Muscle of back (tissue), 13 donors: ENCODE measurements at places on chromosomes 11 and 22. TPM values are rescaled to one million over a fixed set of nuclear protein-coding genes. Genes with fewer than 3 reads are reported as not detected.
A peak's percentile ranks its signal among the peaks of the same experiment; 100 is the strongest.

GRCh38 chr11:108985945-108986279 lies 321.0 kb downstream of the DDX10 start:
- no peak for DNase-seq

- no peak for DNase-seq
Observed at GRCh38 chr11:41950470-41951143, 491.2 kb upstream of the LRRC4C start.

GRCh38 chr11:34565417-34566207 lies 52.0 kb upstream of the ELF5 start:
- DNase-seq = no peak

GRCh38 chr11:111521135-111521534 lies 6.6 kb downstream of the HOATZ start:
- no peak for DNase-seq

GRCh38 chr11:61855939-61856680 lies 28.0 kb downstream of the FADS2 start:
- no peak for DNase-seq

- DNase-seq = peak; percentile 84
Observed at GRCh38 chr11:122816761-122817520, 21.4 kb upstream of the CRTAM start.

DNA sequence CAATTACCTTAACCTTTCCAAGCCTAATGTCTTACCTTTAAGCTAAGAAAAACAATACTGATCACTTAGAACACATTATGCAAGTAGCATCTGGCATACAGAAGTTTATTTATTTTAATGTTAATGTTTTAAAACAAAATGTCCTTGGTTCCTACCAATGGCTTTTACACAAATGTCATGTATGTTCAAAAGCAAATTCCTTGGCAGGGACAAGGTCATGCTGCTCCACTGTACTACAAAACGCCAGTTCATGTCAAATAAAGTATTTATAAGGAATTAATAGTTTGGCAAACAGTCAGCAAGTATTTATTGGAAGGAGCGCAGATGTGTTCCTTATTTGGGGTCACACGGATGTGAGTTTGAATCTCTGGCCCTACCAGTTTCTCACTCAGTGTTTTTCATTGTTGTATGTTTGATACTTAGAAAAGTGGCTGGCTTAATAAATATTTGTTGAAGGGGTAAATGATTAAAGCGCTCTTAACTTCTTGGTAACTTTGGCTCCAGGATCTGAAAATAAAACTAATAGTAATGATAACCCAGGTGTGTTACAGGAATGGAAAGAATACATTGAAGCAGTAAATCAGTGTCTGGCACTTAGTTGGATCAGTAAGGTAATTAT lies 18.6 kb downstream of the DDI1 start:
- DNase-seq = no peak

DNA sequence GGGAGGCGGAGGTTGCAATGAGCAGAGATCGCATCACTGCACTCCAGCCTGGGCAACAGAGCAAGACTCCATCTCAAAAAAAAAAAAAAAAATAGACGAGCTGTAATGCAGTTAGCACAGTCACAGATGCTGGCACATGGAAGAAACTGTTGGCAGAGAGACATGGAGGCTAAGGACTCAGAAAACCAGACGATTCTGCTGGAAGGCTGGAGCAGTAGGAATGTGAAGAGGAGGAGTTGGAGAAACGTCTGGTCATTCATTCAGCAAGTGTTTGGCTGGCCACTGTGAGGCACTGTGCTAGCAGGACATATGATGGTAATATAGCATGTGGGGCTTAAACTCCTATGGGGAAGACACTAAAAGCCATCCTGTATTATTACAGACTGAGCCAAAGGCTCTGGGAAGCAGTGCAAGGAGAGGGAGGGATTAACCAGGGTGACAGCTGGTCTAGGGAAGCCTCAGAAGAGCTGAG lies 5.0 kb downstream of the UQCR10 start:
- DNase-seq = peak; percentile 27

DNA sequence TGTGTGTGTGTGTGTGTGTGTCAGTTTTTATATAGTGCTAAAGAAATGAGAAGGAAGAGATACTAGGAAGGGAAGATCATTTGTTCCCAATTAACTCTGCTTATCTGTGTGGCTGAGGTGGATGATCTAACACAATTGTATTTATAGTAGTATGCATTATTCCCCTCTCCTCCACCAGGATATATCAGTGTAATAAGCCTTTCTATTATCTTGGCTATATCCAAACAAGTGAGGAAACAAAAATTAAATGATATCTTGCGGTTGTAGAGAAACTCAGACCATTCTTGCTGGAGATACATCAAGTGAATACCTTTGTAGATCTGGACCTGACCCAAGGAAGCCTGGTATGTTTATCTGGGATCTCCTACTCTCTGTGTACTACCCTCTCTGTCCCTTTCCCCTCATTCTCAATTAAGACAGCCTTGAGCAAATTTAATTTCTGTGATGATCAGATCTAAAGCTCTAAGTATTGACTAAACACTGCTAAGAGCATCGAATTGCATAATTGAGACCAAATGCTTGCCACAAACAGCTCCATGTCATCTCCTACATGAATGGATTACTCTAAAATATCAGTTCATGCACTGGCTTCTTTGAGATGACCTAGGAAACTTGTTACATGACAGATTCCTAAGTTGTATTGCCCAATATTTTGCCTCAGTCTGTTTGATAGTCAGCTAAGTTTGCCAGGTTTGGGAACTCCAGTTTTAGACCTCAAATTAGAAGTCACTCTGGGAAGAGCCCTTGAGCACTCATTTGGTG lies 185.3 kb upstream of the CTSC start:
- DNase-seq = no peak

DNA sequence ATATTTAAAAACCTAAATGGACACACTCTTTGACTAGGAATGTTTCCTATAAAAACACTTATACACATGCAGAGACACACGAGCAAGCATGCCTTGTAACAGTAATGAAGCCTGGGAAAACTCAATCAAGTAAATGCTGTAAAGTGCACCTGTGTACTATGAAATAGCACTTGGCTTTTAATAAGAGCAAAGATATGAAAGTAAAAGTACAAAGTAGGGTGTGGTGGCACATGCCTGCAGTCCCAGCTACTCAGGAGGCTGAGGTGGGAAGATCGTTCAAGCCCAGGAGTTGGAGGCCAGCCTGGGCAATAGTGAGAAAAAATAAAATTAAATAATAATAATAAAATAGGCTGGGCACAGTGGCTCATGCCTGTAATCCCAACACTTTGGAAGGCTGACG lies 166.9 kb upstream of the GRK3 start:
- DNase-seq = no peak

DNA sequence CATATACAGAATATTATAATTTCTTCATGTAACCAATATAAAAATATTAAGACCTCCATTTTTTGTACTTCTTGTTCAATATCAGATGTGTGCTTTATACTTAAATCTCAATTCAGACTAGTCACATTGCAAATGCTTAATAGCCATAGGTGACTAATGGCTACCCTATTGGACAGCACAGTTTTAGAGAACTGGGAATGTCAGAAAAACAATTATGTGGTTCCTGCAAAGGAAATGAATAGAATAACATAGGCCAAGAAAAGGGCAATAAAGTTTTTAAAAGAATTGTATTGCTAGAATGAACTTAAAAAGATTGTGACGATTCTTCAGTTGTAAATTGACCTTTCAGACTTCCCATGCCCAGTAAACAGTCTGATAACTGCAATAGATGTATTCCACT lies 843.0 kb downstream of the METTL15 start:
- no peak for DNase-seq

GRCh38 chr11:13781153-13781552 lies 112.7 kb downstream of the FAR1 start:
- DNase-seq = no peak

- DNase-seq = no peak
Observed at GRCh38 chr11:554428-555226, 5.9 kb downstream of the LMNTD2 start.

- DNase-seq = no peak
Observed at GRCh38 chr22:45772743-45773142, 101.1 kb downstream of the ATXN10 start.

GRCh38 chr22:48803171-48803947 lies 1024.3 kb downstream of the BRD1 start:
- no peak for DNase-seq

- DNase-seq = no peak
Observed at GRCh38 chr11:126588630-126589491, 233.4 kb downstream of the ST3GAL4 start.

GRCh38 chr11:128262463-128263345 lies 324.7 kb downstream of the ETS1 start:
- DNase-seq = no peak

DNA sequence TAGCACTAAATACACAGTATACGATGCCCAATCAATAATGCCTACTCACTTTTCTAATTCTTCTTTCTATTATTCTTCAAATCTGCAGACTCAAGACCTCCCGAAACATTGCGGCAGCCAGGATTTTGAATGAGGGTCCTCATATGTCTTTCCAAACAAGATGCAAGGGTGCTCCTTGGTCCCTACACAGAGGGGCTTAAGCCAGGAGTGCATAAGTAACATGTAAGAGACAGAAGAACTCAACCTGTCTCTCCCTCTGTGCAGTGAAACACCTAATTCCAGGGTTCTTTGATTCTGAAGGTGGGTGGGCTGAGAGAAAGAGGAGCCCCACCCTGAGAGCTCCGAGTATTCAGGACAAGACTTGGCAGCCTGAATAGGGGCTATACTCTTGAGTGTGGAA lies 117.6 kb downstream of the ZNF280B start:
- no peak for DNase-seq

GRCh38 chr22:16922706-16923105 lies 85.3 kb downstream of the GAB4 start:
- DNase-seq = no peak

DNA sequence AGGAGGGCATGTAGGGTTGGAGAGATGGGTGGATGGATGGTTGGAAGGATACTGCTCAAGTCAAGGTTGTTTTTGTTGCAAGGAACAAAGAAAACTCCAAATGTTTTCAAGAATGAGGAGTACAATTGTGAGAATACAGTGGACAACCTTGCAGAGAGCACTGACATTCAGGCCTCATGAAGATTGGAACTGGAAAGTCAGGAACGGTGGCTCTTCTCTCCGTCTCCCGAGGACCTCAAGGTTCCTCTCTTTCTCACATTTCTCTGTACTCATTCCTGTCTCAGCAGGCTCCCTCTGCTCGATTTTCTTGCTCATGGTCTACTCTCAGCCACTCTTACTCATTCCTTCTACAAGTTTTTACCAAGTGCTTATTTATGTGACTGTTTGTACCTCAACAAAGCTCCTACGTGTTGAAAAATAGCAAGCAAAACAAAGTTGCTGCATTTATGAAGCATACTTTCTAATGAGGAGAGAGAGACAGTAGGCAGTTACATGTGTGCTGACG lies 97.6 kb downstream of the SWAP70 start:
- no peak for DNase-seq

GRCh38 chr11:132263875-132264274 lies 893.5 kb downstream of the NTM start:
- DNase-seq = no peak

DNA sequence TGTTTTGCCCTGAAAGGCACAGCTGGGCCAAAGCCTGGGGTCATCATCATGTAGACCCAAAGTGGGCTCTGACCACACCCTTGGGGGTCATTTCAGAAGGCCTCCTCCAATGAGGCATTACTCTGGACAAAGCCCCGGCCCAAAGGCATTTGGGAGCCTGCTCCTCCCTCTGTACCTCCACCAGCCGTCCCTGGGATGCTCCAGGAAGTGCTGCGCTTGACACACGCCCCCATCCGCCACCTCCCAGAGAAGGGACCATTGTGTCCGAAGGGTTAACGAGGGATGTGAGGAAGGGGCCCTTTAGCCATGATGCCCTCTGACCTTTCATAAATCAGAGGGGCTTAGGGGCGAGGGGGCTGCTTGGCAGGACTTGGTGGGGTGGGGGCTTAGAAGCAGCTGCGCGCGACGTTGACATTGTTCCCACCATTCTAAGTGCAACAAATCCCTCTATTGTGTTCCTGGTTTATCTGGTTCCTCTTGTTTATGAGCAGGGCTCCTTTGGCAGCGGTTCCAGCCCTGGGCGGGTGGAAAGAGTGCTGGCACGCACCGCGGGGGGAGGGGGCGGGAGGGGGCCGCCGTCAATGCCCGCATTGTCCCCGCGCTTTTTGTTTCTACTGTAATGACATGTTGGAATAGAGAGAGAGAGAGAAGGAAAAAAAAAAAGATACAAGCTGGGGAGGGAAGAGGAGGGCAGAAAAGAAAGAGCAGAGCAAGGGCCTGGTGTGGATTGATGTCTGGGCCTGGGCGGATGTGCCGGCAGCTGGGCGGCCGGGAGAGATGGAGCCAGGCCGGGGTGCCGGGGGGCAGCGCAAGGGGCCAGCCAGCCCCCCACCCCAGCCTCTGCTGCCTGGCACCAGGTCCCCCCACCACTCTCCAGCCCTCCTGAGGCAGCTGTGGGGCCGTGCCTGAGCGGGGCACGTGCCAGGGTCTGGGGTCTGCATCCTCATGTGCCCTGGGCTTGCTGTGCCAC lies 32.1 kb upstream of the SOX10 start:
- peak; percentile 69 for DNase-seq

Gene MOGAT2
- polyA plus RNA-seq = not detected

Gene DUSP8
- polyA plus RNA-seq = 13.0 TPM

Gene HSPB2
- 75.5 TPM for polyA plus RNA-seq

Gene BTG4
- not detected for polyA plus RNA-seq

Gene CAPN5
- 13.6 TPM for polyA plus RNA-seq

Gene SCGB1D2
- not detected for polyA plus RNA-seq

Gene CEND1
- 0.48 TPM for polyA plus RNA-seq

Gene KIF18A
- polyA plus RNA-seq = 6.8 TPM

Gene PAMR1
- 8.2 TPM for polyA plus RNA-seq

Gene CYTH4
- 3.6 TPM for polyA plus RNA-seq

Gene OR8D1
- not detected for polyA plus RNA-seq

Gene RBMXL2
- polyA plus RNA-seq = not detected

Gene THRSP
- 0.14 TPM for polyA plus RNA-seq

Gene WNT7B
- 0.07 TPM for polyA plus RNA-seq

Gene RIMBP3B
- polyA plus RNA-seq = not detected

Gene ZNF280B
- 3.2 TPM for polyA plus RNA-seq

Gene CALCA
- not detected for polyA plus RNA-seq
